ENCODE measurements at places on chromosomes 12 and 14.

GRCh38 chr12:108962256-108962655 lies 58.6 kb downstream of the SVOP start:
- no peak for DNase-seq

DNA sequence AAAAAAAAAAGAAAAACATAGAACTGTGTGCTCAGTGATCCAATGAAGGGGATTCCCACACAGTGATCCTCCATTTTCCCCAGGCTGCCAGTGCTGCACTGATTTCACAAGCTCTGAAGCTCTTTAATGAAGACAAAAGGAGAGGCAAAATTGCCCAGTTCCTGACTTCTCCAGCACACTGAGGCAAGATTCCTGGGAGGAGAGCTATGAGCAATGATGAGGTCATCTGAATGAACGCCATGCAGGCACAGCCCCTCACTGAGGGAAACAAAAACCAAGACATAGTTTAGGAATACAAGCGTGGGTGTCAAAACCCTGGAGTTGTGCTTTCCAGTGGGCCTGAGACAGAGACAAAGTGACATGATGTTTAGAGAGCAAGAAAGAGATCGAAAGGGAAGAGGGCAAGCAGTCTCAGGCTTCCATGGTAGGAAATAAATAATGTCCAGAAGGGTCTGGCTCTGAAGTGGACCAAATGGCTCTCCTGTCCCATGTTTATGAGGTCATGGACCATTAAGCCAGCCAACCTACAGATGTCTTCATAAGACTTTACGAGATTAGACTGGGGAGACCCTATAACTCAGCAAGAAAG lies 40.9 kb upstream of the SMUG1 start:
- DNase-seq, result no peak

DNA sequence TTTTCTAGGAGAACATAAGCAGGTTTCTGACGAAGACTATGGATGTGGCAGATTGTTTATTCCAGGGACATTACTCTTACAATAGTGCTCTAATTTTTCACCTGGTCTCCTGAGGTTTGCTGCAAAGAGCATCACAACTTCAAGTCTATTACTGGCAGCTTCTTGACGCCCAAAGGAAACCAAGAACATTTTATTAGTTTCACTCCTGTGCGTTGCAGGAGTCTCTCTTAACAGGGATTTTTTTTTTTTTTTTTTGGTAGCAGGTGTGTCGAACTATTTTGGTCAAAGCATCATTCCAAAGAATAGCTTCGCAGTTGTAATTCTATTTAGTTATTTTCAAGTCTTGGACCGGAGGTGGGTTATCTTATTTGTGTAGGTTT lies 1.2 kb downstream of the ANO4 start:
- DNase-seq, result no peak

DNA sequence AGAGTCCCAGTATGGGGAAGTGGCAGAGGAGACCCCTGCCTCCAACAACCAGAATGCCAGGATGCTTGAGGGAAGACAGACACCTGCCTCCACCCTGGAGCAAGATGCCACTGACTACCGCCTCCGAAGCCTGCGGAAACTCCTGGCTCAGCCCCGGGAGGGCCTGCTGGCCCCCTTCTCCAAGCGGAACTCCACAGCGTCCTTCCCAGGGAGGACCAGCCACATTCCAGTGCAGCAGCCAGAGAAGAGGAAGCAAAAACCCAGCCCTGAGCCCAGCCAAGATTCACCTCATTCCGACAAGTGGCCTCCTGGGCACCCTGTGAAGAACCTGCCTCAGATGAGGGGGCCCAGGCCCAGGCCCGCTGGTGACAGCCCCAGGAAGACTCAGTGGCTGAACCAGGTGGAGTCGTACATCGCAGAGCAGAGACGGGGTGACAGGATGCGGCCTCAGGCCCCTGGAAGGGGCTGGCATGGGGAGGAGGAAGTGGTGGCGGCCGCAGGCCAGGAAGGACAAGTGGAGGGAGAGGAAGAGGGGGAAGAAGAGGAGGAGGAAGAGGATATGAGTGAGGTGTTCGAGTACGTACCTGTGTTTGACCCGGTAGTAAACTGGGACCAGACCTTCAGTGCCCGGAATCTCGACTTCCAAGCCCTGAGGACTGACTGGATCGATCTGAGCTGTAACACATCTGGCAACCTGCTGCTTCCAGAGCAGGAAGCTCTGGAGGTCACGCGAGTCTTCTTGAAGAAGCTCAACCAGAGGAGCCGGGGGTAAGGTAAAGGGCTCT lies 93.7 kb downstream of the B4GALNT3 start:
- no peak for DNase-seq

DNA sequence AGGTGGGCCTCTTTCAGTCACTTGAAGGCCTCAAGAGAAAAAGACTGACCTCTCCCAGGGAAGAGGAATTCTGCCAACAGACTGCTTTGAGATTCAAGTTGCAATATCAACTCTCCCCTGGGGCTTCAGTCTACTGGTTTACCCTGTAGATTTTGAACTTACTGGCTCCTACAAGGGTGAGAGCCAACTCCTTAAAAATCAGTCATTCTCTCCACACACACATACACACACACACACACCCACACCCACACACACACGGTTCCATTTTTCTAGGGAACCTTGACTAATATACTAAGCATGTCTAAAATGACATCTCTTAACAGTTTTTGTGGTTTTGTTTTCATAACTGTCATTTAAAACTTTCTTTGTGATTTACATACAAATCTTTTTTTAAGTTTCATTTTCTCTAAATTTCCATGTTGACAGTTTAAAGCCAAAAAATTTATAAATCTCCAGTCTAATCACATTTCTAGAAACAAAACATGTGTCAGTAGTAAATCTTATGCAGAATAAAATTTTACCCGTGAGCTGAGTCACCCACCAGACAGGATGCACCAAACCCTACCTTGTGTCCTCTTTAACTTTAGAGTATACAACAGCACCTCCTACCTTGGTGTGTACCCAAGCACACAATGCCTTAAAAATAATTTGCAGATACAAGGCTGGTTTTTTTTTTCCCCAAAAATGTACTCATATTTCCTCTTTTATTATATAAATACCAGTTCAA lies 394.6 kb downstream of the AEBP2 start:
- DNase-seq, result no peak

DNA sequence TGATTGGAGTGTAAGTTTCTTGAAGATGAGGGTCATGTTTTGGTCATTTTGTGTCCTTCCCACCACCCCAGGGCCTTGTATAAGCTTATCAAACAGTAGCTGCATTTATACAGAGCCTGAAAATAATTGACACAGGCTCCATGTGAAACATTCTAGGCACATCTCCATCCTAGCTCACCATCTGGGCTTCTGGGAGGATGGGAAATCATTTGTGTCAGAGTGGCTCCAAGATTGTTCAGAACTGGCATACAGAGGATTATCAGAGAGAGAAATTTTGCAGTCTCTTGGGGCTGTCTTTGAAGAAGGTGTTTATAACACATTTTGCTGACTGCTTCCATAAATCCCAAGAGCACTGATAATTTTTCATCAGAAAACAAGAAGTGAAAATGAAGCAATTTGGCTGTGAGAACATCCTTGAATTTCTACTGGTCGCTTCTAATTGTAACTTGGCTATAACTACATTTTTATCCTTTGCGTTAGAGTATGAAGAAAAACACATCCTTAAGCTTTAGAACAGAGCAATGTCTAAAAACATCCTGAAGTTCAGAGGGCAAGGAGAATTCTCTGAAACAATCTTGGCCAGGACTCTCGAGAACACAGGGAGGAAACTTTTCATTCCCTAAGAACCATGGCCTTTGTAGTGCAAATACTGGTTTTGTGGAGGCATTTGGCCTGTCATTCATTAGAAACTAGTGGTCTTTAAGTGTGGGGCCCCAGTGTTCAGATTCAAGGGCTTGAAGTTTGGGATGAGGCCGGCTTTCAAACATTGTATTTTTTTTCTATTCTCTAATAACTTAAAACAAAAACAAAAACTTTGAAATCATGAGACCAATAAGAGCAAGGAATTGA lies 151.1 kb downstream of the DACT1 start:
- DNase-seq, result no peak

GRCh38 chr14:61417883-61418455 lies 96.6 kb downstream of the PRKCH start:
- DNase-seq, result no peak

GRCh38 chr14:70809225-70810219 lies at the start of gene MAP3K9:
Gene MAP3K9, minus strand, starts transcription at chr14:70809513. Its CDS starts 342 bp downstream, at chr14:70809171.
- peak; percentile 98 for DNase-seq

GRCh38 chr14:58280954-58281787 lies 17.2 kb upstream of the ARID4A start:
- no peak for DNase-seq

DNA sequence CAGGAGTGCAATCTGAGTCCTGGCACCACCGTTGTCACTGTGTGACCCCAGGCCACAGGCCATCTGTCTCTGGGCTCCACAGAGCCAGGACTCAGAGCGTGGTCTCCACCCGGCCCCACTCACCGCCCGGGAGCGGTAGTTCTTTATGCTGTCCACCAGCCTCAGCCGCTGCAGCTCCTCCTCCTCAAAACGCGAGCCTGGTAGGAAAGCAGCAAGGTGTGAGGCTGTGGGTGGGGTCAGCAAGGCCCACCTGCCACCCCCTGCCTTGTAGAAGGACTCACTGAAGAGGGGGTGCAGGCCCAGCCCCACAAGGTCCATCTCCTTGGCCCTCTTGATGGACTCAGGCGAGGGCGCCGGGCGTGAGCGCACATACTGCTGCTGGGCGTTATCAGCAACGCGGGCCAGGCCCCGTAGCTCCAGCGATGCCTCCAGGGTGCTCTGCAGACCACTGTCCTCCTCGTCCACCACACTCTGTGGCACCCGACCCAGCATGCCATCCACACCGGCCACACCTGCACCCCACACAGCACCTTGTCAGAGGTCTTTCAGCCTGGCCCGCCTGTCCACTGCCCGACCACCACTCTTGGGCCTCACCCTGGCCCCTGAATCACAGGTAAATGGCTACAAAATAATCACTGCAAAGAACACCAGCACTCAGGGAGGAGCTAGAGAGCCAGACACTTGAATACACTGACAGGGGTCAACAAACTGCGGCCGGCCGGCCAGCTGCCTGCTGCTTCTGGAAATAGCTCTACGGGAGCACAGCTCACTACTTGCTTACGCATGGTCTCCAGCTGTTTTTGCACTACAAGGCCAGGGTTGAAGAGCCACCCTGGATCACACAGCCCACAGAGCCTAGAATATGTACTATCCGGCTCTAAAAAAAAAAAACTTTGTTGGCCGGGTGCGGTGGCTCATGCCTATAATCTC lies 16.3 kb downstream of the CFAP73 start:
- no peak for DNase-seq

DNA sequence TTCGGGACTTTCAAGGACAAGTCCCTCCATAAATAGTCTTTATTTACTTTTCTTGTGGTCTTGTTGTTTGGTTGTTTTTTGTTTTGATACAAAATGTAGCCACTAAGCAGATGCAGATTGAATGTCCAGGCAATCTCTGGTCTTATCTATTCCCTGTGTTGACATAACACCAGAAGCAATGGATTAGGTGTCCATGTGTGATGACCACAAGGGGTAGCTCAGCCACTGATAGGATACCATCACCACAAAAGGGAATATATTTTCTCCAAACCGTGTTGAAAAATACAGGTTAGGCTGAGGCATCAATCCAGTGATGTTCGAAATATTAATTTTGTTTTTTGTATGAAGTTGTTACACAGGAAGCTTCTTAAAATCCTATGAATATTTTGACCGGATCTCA lies 196.3 kb downstream of the EPS8 start:
- DNase-seq, result no peak

GRCh38 chr12:13887779-13888388 lies 93.5 kb downstream of the GRIN2B start:
- no peak for DNase-seq

DNA sequence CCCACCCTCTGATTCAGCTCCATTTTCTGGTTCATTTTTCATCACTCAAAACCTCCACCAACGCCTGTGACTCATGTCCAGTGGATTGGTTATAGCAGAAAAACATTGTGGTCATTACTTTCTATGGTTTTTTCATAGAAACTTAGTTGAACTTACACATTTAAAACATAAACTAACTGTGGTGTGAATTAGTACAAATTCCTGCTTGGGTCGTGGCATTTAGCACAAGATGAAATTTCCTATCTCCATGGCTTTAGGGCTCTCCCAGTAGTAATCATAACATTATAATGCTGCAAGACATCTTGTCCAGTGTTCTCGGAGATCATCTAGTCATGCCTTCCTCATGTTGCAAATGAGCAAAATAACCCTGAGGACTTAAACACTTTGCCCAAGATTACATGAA lies 7.1 kb downstream of the RNASE7 start:
- DNase-seq, result no peak

GRCh38 chr12:14716848-14717444 lies 20.5 kb upstream of the GUCY2C start:
- no peak for DNase-seq
